ENCODE measurements at places on chromosomes 13 and 19.

DNA sequence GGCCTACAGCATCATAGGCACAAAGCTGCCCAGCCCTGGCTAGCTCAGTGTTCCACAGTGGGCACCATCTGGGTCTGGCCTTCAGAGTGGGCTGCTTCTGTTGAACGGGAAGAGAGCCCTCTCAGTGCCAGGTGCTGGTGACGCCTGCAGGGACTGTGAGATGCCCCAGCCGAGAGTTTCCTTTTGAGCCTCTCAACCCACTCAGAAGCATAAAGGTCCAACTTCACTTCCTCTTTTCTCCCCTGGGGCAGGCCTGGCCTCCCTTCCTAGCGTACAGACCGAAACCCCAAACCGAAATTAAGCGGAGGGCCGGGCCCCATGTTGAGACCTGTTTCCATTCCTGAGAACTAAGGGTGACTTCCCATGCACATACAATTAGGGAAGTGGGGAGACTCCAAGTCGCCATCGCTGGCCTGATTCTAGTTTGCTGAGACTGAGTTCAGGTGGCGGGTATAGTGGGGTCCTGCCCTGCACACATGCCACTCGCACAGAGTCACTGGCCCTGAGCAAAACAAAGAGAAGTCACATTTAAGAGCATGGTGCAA is 6.9 kb downstream of the RAB8A start:
- no peak for DNase-seq

- DNase-seq: no peak
Observed at GRCh38 chr19:53596056-53596455, 35.7 kb upstream of the DPRX start.

DNA sequence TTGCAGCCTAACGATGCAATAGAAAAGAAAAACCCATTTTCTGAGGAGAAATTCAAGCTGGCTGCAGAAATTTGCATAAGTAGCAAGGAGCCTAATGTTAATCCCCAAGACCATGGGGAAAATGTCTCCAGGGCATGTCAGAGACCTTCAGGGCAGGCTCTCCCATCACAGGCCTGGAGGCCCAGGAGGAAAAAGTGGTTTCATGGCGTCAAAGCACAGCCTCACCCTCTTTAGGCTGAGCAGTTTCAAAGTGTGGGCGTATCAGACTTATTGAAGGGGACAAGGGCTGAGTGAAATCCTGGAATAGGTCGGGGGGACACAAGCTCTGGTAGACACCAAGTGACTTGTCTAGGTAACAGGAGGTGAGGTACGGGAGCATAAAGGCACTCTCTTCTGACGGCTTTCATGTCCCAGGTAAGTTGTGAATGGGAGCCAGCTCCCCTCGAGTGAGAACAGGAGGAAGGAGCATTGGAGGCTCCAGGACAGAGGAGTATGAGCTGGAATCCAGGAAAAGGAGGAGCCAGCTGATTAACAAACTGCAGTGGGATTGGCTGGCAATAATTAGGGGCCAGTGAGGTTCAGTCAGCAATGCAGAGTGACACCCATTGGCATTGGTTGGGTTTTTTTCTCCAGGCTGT is 35.8 kb downstream of the MRPL57 start:
- DNase-seq: no peak

GRCh38 chr13:20395061-20395916 is 130.4 kb downstream of the CRYL1 start:
- no peak for DNase-seq

GRCh38 chr19:49437231-49437630 is 4.1 kb downstream of the SLC17A7 start:
- no peak for DNase-seq

GRCh38 chr19:52453324-52454094 is at the start of gene ZNF578:
Gene ZNF578, plus strand, starts transcription at chr19:52453553. Its CDS starts 48,293 bp downstream, at chr19:52501846.
- peak; percentile 66 for DNase-seq

GRCh38 chr19:4622695-4623421 is 16.5 kb upstream of the TNFAIP8L1 start:
- no peak for DNase-seq

GRCh38 chr13:48319531-48320398 is 16.2 kb downstream of the RB1 start:
- no peak for DNase-seq

DNA sequence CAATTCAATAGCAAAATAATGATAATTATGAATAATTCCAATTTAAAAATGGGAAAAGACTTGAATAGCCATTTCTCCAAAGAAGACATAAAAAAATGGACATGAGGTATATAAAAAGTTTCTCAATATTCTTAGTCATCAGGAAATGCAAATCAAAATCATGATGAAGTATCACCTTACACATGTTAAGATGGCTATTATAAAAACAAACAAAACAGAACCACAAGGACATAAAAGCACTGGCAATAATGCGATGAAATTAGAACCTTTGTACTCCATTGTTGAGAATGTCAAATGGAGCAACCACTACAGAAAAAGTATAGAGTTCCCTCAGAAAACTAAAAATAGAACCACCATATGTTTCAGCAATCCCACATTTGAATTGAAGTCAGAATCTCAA is 1186.1 kb downstream of the SLITRK5 start:
- no peak for DNase-seq

- no peak for DNase-seq
Observed at GRCh38 chr19:2361246-2362045, 1.4 kb downstream of the TMPRSS9 start.

DNA sequence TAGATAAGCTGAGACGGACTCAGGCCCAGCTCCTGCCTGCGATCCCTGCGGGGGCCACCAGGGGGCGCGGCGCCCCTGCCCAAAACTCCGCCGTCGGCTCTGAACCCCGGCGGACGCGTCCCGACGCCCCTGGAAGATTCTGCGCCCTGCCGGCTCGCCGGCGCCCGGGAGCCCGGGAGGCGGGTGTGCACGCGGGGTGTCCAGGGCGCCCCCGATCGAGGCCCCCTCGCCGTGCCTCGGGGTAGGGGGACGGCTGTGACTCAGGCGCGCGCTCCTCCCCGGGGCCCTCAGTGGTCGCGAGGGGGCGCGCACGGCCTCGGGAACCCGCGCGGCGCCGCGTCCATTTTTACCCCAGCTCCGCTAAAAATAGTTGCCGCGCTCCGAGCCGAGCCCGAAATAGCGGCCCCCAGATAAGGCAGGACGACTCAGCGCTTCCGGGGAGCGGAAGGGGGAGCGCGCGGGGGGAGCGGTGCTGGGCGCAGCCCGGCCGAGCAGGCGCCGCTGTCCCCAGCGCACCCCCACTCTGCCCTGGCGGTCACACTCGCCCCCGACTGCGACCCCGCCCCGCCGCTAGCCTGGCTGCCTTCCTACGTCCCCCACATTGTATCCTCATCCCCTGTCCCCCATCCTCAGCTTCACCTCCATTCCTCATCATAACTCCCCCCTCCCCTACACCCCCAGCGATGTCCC is 16.0 kb upstream of the ERCC1 start:
- peak; percentile 77 for DNase-seq

GRCh38 chr19:16076958-16077611 is 790 bp downstream of the TPM4 start:
- DNase-seq: peak; percentile 20

DNA sequence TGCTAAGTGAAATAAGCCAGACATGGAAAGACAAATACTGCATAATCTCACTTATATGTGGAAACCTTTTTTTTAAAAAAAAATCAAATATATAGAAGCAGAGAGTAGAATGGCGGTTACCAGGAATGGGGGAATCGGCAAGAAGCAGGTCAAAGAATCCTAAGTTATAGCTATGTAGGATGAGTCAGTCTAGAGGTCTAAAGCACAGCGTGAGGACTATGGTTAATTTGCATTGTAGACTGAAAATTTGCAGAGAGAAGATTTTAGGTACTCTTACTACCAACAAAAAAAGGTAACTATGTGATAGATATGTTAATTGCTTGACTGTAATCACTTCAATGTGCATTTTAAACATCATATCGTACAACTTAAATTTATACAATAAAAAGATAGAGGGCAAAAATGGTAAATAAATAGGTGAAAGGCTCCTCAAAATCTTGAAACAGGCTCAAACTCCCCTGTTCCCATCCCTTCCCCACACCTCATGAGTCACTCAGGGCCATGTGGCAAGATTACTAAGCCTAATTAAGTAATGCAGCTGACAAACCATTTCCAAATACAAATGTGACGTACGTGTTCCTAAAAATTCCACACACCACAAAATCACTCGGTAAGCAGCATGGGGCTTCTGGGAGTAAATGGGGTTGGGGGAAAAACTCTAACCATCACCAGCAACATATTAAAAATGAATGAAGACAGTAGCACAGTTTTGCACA is 159.0 kb downstream of the USP12 start:
- no peak for DNase-seq

DNA sequence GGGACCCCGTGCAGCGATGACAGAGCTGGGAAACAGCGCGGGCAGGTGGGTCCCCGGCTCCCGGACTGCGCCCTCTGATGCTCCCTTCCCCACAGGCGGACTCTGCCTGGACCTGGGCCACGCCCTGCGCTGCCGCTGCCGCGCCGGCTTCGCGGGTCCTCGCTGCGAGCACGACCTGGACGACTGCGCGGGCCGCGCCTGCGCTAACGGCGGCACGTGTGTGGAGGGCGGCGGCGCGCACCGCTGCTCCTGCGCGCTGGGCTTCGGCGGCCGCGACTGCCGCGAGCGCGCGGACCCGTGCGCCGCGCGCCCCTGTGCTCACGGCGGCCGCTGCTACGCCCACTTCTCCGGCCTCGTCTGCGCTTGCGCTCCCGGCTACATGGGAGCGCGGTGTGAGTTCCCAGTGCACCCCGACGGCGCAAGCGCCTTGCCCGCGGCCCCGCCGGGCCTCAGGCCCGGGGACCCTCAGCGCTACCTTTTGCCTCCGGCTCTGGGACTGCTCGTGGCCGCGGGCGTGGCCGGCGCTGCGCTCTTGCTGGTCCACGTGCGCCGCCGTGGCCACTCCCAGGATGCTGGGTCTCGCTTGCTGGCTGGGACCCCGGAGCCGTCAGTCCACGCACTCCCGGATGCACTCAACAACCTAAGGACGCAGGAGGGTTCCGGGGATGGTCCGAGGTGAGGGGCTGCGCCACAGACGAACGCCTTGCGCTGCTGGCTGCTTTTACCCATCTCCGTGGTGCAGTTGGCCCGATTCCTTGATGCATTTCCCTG is 7.8 kb upstream of the SELENOV start:
- DNase-seq: peak; percentile 12

- no peak for DNase-seq
Observed at GRCh38 chr19:48987323-48987722, 5.8 kb downstream of the GYS1 start.

DNA sequence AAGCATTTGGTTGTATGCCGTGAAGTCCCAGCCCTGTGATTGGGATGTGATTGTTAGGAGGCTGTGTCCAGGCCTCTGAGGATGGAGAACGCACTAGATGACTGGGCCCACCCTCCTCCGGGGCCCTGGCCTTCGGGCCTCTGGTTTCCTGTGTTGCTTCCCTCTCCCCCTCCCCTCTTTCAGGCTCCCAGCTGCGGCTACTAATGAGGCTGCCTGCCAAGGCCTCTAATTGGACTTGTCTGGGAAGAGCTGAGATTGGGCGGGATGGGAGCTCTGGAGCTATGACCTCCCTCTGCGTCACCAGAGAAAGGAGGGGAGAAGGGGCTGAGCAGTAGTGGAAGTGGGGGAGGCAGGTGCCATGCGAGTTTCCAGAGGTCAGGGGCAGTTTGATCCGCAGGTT is 9.9 kb downstream of the PTH2 start:
- no peak for DNase-seq

GRCh38 chr13:104984296-104984818 is 1551.1 kb downstream of the EFNB2 start:
- DNase-seq: peak; percentile 15

DNA sequence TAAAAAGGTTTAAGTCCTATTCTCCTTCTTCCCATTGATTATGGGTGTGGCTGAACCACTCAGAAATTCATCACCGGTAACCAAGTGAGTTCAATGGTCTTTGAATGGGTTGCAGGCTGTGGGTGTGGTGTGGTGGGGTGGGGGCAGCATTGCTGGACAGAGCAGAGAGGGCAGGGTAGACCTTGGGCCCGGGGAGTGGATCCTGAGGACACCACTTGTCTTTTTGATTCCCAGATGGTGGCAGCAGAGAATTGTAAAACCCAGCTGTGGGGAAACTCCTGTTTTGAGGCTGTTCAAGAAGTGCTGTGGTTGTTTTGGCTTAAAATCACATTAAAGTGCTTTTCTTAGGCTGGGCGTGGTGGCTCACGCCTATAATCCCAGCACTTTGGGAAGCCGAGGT is 45.8 kb upstream of the RGCC start:
- peak; percentile 40 for DNase-seq

DNA sequence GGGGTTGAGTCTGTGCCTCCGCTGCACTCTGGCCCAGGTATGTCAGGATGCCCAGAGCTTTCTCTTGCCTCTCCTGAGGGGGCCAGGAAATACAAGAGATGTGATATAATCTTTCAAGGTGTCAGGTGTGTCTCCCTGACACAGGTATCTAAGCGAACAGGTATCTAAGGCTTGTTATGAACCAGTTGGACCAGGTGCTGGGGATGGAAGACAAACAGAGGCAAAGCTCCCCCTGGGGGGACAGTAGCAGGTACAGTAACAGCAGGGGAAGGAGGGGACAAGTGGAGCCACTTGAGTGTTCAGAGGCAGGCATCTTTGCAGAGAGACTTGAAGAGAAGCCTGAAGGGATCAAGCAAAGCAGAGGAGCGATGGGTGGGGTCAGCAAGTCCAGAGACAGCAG is 2.6 kb downstream of the LENG1 start:
- no peak for DNase-seq

Measured in CD4-positive, alpha-beta T cell treated with Interleukin-6 at 100 ng/mL for 8 hours (primary cell).